Stimulated activated CD8-positive, alpha-beta memory T cell treated with anti-CD3 and anti-CD28 coated beads, Interleukin-15, amount 100 ng/mL, for 4 hours (primary cell): ENCODE measurements at places on chromosomes 13 and 19.

DNA sequence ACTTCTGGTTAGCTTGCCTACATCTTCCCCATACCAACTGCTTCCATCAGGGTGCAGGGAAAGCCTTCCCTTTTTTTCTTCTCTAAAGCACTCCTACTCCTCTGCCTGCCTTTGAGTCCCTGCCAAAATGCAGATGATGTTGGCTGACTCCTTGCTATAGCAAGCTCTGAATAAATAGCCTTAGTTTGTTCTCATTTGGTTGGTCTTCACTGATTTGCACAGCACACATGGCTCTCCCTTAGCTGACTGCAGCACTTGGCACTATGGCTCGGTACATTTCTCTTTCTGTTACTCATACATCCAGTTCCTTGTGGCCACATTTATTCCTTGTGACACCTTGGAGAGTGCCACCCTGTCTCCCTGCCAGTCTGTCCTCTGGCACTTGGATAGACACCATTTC, 249.8 kb downstream of the DCLK1 start:
- DNase-seq: no peak

GRCh38 chr13:26221399-26221720, 754 bp downstream of the RNF6 start:
- DNase-seq: no peak

DNA sequence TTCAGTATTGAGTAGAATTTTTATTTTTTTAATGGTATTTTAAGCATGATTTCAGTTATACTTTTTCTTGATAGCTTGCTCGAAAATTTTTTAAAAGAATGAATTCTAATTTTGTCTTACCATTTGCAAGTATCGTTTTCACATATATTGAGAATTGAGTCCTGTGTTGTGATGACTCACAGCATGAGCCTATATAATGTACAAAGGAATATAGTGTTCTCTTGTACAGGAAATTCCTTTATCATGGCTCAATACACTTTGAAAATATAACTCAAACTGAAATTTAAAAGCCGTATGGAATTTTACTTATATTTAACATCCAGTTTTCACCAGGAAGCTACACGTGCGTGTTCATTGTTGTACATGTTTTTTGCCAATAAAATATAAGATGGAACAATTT, 161.1 kb upstream of the TMTC4 start:
- DNase-seq: no peak

DNA sequence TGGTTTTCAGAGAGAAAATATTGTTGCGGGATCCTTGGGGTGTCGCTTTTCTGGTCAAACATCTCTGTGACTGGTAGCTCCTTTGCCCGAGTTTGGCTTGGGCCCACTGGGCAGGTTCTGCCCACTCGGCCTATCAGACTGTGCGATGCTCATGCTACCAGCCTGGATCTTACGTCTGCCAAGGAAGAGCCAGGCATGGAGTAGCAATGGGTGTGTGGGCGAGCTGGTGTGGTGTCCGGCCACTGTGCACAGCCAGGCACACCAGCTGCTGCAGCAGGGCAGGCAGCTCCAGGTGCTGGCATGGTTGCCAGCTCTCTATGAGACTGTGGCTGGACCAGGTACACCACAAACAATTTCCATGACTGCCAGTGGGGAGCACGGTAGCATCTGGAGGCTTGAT, 1351.8 kb upstream of the PCDH20 start:
- DNase-seq: no peak

DNA sequence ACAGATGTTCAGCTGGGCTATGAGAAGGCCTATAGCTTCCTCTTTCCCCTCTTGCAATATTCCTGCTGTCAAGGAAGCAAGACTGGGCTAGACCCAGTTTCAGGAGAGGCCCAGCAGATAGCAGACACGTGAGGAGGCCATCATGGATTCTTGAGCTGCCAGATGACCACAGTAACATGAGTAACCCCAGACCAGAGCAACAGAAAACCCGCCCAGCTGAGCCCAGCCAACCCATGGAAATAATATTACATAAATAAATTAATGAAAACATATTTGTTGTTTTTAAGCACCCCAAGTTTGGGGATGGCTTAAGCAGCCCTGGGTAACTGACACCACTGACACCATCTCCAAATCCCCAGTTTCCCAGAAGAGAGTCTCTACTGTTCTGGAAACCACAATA, 50.2 kb upstream of the PDCD5 start:
- DNase-seq: no peak

GRCh38 chr13:99205621-99206220, 5.1 kb downstream of the UBAC2 start:
- no peak for DNase-seq

DNA sequence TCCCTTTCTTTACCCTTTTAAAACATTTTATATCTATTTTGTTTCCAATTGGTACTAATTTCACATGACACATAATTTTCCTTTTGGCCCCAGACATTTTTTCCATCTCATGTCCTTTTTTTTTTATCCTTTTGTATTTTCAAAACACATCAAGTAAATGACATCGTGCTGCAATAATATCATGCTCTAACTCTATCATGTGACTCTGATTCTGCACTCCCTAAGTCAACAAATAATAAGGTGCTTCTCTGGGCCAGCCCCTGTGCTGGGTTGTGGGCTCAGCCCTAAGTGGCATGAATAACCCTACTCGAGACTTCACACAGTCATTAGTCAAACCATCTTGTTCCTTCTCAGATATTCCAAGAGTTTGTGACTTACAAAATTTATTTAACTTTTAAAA, 21.7 kb downstream of the NALCN start:
- no peak for DNase-seq

GRCh38 chr13:33260168-33261098, 25.1 kb downstream of the STARD13 start:
- no peak for DNase-seq

- no peak for DNase-seq
Observed at GRCh38 chr13:98133946-98134345, 8.9 kb upstream of the FARP1 start.

GRCh38 chr19:55249841-55250240, 9.0 kb downstream of the PPP6R1 start:
- no peak for DNase-seq

DNA sequence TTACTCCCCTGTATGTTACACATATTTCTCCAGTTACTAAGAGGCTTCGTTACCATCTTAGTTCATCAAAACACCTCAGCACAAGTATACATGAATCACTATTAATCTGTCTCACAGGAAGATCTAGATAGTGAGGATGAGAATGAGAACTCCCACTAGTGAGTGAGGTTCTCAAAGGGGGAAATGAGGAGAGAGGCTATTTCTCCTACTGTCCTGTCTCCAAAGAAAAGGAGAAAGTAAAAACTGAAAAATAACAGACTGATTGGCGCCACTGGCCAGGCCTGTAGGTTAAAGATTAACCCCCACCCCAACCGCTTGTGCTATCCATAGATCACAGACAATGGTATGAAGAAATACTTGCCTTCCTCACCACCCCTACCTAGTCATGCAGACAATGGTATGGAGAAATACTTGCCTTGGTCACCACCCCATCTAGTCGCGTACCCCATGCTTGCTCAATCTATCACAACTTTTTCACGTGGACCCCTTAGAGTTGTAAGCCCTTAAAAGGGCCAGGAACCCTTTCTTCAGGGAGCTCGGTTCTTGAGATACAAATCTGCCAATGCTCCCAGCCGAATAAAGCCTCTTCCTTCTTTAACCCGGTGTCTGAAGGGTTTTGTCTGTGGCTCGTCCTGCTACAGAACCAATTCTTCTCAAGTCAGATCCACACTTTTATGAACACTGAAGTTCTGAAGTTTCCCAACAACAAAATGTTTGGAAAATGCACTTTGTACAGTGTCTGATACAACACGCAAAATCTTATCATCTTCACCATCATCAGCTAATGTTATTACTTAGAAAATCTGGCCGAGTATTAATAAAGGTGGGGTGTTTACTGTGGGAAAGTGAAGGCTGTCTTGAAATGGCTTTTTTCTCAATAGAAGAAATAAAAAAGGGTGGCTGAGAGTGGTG, 598.1 kb downstream of the UQCRFS1 start:
- DNase-seq: no peak

DNA sequence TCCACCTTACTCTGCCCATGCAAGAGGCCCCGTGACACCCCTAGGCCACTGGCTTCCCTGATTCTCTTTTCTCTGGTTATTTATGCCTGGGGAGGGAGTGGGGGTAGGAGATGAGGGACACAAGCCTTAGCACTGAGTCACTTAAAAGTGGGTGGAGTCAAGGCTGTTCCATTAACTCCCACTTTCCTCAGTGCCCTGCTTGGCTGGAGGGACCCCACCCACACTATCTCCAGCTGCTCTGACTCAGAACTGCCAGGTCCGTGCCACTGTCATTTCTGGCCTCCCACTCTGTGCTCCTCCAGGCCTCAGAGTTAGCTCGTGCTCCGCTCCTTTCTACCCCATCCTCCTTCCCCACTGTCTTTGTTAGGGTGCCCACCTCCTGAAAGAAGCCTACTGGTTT, 113.4 kb upstream of the UQCRFS1 start:
- no peak for DNase-seq

DNA sequence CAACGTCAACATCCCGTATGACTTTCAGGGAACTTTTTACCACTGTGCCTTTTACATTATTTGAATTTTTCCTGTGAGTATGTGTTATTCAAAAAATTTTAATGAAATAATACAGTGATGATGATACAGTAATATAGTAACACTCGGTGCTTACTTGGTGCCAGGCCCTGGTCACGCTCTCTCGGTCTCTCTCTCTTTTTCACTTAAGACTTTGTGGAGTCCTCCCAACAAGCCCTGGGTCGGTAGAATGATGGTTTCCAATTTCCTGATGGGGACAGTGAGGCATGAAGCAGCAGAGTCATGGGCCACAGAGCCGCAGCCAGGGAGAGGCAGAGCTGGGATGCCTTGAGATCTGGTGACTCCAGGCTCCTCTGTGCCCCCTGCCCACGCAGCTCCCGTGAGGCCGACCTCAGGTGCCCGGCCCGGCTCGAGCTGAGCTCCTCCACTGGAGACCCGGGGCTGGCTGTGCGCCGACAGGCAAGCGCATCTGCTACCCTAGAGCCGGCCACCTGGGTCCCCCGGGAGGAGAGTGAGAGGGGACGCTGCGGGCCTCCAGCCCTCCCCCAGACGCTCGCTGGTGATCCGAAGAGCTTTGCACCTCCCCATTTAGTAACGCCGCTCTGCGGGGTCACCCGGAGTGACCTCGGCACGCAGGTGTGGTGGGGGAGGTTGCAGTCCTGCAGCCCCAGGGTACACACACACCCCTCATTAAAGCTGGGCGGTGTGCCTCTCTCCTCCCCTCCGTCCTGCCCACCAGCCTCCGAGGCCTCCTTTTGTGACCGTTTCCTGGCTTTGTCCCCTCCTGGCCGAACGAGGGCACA, 4.4 kb upstream of the SBK3 start:
- no peak for DNase-seq

DNA sequence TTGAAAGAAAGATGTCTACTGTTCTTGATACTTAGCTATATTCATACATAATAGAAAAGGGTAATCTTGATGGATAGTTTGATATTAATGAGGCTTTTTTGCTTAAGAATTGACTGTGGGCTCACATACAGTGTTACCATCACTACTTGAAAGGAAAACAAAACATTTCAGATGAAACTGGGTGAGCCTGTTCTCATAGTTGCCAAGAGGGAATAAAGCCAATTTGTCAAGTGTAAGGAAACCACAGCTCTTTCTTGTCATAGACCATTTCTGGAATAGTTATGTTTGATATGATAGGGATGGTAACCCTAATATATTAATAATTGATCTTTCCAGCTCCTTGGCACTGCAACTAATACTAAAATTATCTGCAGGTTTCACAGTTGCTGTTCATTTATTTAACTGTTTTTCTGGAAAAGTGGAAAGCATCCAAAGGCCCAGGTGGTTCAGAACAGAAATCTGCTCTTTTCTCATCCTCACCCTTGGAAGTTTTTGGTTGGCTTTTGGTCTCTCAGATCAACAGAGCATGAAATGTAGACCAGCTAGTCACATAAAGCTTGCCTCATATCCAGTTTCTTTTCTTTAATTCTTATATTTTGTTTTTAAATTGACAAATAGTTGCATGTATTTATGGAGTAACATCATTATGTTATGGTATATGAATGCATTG, 43.2 kb downstream of the ARHGEF7 start:
- no peak for DNase-seq

- no peak for DNase-seq
Observed at GRCh38 chr13:30681843-30682242, 53.5 kb upstream of the ALOX5AP start.

GRCh38 chr13:66994097-66994496, 236.0 kb downstream of the PCDH9 start:
- no peak for DNase-seq

- DNase-seq: no peak
Observed at GRCh38 chr19:16943942-16944625, 55.3 kb downstream of the F2RL3 start.

- no peak for DNase-seq
Observed at GRCh38 chr13:26697069-26697955, 63.3 kb downstream of the GPR12 start.

- no peak for DNase-seq
Observed at GRCh38 chr19:52234406-52234805, 35.0 kb upstream of the ZNF766 start.

GRCh38 chr13:20114066-20114610, 46.7 kb downstream of the GJA3 start:
- DNase-seq: no peak

DNA sequence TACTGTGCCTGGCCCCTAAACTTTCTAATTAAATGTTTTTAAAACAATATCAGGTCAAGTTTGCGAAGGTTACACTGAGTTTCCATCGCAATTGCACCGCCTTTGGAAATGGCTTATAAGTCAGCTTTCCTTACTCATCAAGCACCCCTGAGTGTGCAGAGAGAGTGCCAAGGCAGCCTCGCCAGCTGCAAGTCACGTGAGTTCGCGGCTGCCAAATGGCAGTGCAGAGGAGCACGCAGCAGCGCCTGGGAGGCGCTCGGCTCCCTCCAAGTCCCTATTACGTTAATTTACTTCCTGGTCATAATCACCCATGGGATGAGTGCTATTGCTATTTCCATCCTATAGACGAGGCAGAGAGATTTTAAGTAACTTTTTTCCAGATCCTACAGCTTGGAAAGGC, 319.6 kb downstream of the TEX29 start:
- no peak for DNase-seq

DNA sequence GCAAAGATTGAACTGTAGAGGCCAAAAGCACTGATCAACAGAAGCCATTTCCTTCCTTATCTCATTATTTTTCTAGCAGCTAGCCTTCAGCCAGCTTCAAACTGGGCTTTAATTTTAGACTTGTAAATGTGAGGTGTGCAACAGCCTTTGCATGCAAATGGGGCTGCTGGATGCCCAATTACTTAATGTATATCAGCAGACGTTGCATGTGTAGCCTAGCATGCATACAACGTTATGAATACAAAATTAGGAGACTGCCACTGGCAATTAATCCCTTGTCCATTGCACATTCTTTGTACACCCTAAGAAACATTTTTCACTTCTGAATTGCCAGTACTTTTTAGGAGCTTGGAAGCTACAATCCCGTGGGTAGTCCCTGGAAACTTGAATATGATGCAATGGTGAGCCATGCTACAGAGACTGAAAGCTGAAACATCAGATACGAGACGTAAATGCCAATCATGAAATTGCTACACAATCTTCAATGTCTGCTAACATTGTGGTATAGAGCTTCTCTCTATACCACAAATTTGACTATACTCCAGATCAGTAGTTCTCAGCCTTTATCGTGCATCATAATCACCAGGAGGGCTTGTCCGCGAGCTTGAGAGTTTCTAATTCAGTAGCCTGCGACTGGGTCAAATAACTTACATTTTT, 20.2 kb downstream of the EPSTI1 start:
- DNase-seq: no peak
